ENCODE measurements at places on chromosomes 16 and 17. TPM values are rescaled to one million over a fixed set of nuclear protein-coding genes. Genes with fewer than 3 reads are reported as not detected.
A peak's percentile ranks its signal among the peaks of the same experiment; 100 is the strongest.

GRCh38 chr16:11562411-11562810, 24.3 kb downstream of the LITAF start:
- no peak overlapping the region for H3K27ac ChIP-seq
- peaks cover 34% of the 10 kb centered on the region for H3K4me1 ChIP-seq
- DNase-seq, result no peak
- no peak overlapping the region for H3K4me3 ChIP-seq

- H3K27me3 ChIP-seq, result no peaks in the 10 kb centered on the region
- peaks cover 24% of the 10 kb centered on the region for H3K4me1 ChIP-seq
- H3K4me3 ChIP-seq, result no peak overlapping the region
- no peak for DNase-seq
- H3K36me3 ChIP-seq, result peaks cover 19% of the 10 kb centered on the region
- H3K27ac ChIP-seq, result no peak overlapping the region
Observed at GRCh38 chr16:463071-463470, 37.6 kb downstream of the RAB11FIP3 start.

- DNase-seq, result no peak
- H3K27ac ChIP-seq, result no peak overlapping the region
- no peaks in the 10 kb centered on the region for H3K4me1 ChIP-seq
- no peak overlapping the region for H3K4me3 ChIP-seq
- no peaks in the 10 kb centered on the region for H3K27me3 ChIP-seq
Observed at GRCh38 chr17:13076905-13077304, 59.1 kb upstream of the ELAC2 start.

- no peak for DNase-seq
- H3K27ac ChIP-seq, result no peak overlapping the region
- H3K4me3 ChIP-seq, result peak overlapping the region; percentile 36
- peaks cover 26% of the 10 kb centered on the region for H3K27me3 ChIP-seq
- H3K36me3 ChIP-seq, result no peaks in the 10 kb centered on the region
- H3K4me1 ChIP-seq, result no peaks in the 10 kb centered on the region
Observed at GRCh38 chr16:54363766-54364165, 77.2 kb upstream of the IRX3 start.

The NTN3 gene
- not detected for polyA plus RNA-seq

The HEATR9 gene
- polyA plus RNA-seq, result not detected

The C16orf87 gene
- polyA plus RNA-seq, result 10.7 TPM

The HS3ST3A1 gene
- 0.21 TPM for polyA plus RNA-seq

GRCh38 chr16:15857724-15858560, 1.1 kb upstream of the MYH11 start:
- H3K4me3 ChIP-seq, result no peak overlapping the region
- H3K27ac ChIP-seq, result no peak overlapping the region
- peaks cover 14% of the 10 kb centered on the region for H3K4me1 ChIP-seq
- H3K36me3 ChIP-seq, result peaks cover 5% of the 10 kb centered on the region
- DNase-seq, result no peak

The BIRC5 gene
- polyA plus RNA-seq, result not detected

- no peaks in the 10 kb centered on the region for H3K36me3 ChIP-seq
- H3K27ac ChIP-seq, result no peak overlapping the region
- H3K27me3 ChIP-seq, result no peaks in the 10 kb centered on the region
- peaks cover 69% of the 10 kb centered on the region for H3K4me1 ChIP-seq
- no peak for DNase-seq
Observed at GRCh38 chr16:25035494-25036405, 20.6 kb upstream of the ARHGAP17 start.

DNA sequence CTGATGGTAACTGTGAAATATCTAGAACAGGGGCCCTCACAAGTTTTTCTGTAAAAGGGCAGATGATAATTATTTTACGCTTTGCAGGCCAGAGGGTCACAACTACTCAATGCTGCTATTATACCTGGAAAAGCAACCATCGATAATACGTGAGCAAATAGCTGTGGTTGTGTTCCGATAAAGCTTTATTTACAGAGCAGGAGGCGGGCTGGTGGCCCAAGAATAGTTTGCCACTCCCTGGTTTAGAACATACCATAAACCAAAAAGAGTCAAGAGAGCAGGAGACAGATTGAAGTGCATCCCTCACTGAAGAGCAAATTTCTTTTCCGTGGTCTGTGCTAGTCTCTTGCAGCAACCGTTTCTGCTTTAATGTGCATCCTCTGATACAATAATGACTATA, 77.9 kb upstream of the DYNLRB2 start:
- no peak overlapping the region for H3K4me3 ChIP-seq
- peaks cover 13% of the 10 kb centered on the region for H3K4me1 ChIP-seq
- DNase-seq, result no peak
- H3K36me3 ChIP-seq, result no peaks in the 10 kb centered on the region

- peak overlapping the region; percentile 63 for H3K27ac ChIP-seq
- H3K4me1 ChIP-seq, result peaks cover 25% of the 10 kb centered on the region
- H3K27me3 ChIP-seq, result peaks cover 59% of the 10 kb centered on the region
- no peak for DNase-seq
- H3K4me3 ChIP-seq, result no peak overlapping the region
- H3K36me3 ChIP-seq, result no peaks in the 10 kb centered on the region
Observed at GRCh38 chr16:74770831-74771526, 3.6 kb downstream of the FA2H start.

DNA sequence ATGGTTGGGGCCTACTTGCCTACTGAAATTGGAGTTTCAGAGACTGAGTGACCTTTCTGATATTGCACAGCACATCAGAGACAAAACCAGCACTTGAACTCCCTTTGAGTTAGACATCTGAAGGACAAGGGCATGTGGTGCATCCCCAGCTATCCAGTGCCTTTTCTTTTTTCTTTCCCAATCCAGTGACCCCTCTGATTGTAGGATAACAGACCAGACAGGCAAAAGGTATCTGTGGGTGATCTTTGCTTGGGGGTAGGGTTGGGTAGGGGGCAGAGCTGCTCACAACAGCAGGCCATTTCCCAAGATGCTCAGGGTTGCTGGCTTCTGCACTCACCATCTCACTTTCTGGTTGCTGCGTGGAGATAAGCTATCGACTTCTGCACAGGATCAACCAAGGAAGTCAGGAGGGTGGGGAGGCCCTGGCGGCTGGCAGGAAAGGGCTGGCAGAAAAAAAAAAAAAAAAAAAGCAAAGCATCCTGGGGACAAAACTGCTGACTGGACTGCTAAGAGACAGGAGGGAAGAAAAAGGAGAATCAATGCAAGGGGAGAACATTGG, 42.2 kb downstream of the HOXB1 start:
- no peak for DNase-seq
- peaks cover 44% of the 10 kb centered on the region for H3K27me3 ChIP-seq
- no peaks in the 10 kb centered on the region for H3K36me3 ChIP-seq
- no peak overlapping the region for H3K4me3 ChIP-seq
- peaks cover 31% of the 10 kb centered on the region for H3K4me1 ChIP-seq
- no peak overlapping the region for H3K27ac ChIP-seq

The NOG gene
- not detected for polyA plus RNA-seq

- DNase-seq, result no peak
- H3K4me3 ChIP-seq, result no peak overlapping the region
- peaks cover 13% of the 10 kb centered on the region for H3K4me1 ChIP-seq
- no peak overlapping the region for H3K27ac ChIP-seq
- H3K36me3 ChIP-seq, result no peaks in the 10 kb centered on the region
Observed at GRCh38 chr17:73900516-73900915, 256.3 kb upstream of the SDK2 start.

GRCh38 chr17:73639932-73640331, 4.3 kb downstream of the SDK2 start:
- H3K27me3 ChIP-seq, result no peaks in the 10 kb centered on the region
- H3K36me3 ChIP-seq, result no peaks in the 10 kb centered on the region
- no peak overlapping the region for H3K4me3 ChIP-seq
- no peak overlapping the region for H3K27ac ChIP-seq
